DMS 273 treated with DMSO at 0.1 percent for 48 hours (cell line): ENCODE measurements at places on chromosomes 16 and 17.

DNA sequence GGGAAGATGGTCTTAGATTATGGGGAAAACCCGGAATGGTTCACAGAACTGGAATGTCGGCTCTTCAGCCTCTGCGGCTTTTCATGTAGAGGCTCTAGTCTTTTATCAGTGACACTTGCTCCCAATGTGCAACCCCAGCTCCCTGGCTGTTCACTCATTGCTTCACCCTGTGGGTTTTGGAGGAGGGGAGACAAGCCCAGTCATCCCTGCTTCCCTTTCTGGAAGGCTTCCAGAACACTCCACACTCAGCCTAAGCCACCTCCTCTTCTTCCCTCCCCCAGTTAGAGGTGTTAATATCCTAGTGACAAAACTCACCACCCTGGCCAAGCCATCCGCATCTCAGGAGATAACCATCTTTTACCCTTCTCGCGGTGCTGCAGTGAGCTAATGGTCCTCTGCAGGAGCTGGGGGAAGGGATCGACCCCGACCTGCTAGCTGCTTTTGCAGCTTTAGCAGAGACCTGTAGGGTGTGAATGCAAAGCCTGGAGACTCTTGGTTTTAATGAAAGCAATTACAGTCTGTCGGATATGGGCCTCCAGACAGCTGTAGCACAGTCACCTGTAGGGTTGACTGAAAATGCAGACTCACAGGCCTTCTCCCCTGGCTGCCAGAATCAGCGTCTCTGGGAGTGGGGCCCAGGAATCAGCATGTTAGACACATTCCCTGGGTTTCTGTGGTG, 24.3 kb upstream of the LASP1NB start:
- no peak for DNase-seq

DNA sequence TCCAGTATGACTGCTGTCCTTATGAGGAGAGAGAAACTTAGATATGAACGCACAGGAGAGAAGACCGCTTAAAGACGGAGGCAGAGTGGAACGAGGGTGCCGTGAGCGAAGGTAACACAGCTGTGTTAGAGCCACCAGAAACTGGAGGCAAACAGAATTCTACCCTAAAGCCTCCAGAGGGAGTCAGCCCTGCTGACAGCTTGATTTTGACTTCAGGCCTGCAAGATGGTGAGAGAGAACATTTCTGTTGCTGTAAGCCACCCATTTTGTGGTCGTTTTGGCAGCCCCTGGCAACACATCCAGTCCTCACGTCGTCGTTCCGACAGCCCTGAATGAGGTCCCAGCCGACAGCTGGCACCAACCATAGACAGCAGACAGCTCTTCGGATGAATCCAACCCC, 2.8 kb upstream of the SPATA2L start:
- no peak for DNase-seq

DNA sequence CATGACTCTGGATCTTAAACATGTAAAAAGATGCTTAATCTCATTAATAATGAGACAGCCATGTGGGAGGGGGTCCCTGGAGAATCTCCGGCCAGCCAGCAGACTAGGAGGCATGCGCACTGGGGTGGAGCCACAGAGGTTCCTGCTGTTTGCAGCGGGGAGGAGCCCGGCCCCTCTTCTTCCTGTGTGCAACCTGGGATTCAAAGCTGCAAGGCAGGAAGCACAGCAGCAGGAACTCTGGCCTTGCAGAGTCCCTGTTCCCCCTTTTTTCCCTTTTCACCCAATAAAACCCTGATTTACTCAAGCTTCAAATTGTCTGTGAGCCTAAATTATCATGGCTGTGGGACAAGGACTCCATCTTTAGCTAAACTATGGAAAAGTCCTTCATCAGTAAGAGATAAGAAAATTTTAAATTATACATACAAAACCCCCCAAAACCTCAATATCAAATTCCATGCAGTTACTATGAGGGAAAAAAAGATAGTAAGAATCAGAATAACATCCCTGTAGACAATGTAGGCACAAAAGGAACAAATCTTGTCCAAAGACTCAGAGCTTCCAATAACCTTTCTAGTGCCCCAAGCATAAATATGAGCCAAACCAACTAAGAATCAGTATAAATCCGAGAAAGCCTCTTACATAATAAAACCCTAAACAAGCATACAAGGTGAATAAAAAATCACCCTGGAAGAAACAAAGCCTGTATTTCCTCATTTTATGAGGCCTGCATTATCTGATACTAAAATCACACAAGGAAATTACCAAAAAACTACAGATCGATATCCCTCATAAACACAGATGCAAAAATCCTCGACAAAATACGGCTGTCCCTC, 12.1 kb downstream of the CFDP1 start:
- peak; percentile 74 for DNase-seq

DNA sequence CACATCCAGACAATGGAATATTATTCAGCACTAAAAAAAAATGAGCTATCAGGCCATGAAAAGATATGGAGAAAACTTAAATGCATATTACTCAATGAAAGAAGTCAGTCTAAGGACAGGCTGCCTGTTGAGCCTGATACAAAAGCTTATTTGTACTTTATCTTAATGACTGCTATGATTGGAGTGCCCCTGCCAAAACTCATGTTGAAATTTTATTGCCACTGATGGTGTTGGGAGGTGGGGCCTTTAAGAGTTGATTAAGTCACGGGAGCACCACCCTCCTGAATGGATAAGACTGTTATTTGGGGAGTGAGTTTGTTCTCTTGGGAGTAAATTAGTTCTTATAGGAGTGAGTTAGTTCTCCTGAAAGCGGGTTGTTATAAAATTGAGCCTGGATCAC, 9.9 kb downstream of the C17orf67 start:
- DNase-seq = no peak

GRCh38 chr17:46950997-46951621, 27.9 kb downstream of the RPRML start:
- DNase-seq = no peak

DNA sequence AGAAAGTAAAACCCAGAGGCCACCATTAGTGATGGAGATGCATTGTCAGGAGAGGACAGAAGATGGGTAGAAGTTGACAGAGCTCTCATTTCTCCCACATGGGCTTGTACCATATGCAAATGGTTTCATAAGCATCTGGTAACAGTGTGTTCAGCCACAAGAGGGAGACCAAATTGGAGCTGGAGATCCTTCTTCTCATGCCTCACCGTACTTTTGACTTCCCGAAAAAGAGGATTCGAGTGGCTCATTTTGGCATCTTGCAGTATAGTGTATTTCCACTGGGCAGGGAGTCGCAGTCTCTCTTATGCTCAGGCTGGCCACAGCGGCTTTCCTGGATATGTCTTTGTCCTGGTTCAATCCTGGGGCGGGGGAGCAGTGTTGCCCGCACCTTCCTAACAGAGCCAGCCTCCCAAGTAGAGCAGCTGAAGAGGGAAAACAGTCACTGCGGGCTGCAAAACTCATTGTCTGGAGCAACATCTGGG, 23.8 kb downstream of the TBC1D3B start:
- no peak for DNase-seq

DNA sequence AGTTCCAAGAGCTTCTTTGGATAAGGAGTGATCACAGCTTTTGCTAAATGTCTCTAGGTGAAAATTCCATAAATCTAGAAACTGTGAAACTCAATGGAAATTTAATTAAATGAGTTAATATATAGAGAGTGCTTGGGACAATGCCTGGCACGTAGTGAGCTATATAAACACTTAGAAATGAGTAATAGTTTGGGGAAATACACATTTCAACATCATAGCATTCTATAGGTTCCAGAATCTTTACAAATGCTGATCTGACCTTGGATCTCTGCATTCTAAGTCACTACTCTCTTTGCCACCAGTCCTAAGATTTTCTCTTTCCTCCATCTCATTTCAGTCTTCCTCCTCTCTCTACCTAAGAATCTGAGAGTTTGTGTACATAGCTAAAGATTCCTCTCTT, 175.6 kb downstream of the SOX9 start:
- no peak for DNase-seq

- no peak for DNase-seq
Measured at GRCh38 chr17:19333132-19333440, 29.4 kb downstream of the B9D1 start.

DNA sequence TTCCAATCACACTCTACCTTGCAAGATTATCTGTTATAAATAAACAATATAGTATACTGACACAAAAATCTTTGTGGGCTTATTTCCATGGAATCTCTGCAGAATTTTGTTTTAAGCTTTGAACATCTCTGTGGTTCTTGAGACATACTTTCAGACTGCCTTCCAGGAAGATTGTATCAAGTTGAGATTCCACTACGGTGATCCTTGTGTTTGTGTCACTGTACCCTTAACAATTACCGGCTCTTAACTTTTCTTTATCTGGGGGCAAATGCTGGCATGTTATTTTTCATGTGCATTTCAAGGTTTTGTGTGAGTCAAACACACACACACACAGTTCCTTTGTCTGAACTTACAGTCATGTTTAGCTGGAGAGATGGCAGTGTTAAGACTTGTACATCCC, 472.7 kb upstream of the HSBP1 start:
- DNase-seq = no peak

GRCh38 chr16:69873783-69874182, 77.4 kb upstream of the CLEC18A start:
- no peak for DNase-seq

DNA sequence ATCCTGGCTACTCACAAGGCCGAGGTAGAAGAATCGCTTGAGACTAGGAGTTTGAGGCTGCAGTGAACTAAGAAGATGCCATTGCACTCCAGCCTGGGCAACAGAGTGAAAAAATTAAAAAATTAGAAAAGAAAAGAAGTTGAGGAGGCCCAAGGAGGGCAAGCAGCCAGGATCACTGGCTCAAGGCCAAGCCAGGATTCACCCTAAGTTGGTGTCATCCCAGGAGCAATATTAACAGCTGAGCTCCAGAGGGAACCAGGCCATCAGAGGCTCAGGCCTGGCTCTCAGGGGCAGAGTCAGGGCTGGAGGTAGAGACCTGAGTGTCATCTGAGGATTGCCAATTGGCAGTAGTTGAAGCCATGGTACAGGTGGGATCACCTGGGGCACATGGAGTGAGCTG, 20.7 kb downstream of the DRC3 start:
- DNase-seq = no peak

- no peak for DNase-seq
Measured at GRCh38 chr17:13420418-13420826, 181.3 kb downstream of the HS3ST3A1 start.

- DNase-seq = no peak
Measured at GRCh38 chr17:47703191-47703591, 9.2 kb downstream of the TBKBP1 start.

DNA sequence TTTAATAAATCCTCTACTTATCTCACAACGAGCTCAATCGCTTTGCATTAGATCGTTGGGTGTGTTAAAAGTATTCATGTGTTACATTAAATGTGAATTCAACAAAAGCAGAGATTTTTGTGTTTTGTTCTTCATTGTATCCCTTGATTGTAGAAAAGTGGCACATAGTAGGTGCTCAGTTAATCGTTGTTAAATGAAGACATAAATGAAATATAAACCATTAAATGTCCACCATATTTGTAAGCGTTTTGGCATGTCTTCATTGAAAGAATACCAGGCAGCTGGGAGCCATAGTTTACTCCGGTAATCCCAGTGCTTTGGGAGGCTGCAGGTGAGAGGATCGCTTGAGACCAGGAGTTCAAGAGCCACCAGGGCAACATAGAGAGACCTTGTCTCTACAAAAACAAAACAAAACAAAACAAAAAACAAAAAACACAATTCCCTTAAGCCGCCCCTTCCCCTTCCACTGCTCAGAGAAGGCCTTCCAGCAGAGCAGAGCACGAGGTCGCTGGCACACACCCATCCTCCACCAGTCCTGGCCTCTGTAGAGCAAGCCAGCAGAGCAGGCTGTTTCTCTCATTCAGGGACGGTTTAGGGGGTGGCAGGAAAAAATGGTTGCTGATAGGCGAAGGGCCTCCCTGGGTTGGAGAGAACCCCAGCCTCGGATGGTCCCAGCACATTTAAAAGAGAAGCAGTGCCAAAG, 673 bp upstream of the CHD9 start:
- no peak for DNase-seq

DNA sequence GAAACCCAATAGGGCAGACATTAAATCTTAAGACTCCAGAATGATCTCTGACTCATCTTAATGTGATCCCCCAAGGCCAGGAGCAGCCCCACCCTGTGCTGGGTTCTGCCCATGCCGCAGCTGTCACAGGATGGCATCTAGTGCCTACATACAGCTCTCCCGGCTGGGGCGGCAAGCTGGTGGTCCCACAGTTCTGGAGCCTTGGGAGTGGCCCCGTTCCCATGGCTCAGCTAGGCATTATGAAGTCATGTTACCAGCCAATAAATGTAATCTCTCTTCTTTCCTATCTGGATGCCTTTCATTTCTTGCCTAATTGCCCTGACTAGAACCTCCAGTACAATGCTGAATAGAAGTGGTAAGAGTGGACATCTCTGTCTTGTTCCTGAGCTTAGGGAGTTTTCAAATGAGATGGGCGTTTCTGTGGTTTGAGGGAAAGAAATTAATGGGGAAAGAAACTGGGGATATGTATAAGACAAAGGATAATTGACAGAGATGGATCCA, 95.7 kb upstream of the DNAH17 start:
- no peak for DNase-seq

DNA sequence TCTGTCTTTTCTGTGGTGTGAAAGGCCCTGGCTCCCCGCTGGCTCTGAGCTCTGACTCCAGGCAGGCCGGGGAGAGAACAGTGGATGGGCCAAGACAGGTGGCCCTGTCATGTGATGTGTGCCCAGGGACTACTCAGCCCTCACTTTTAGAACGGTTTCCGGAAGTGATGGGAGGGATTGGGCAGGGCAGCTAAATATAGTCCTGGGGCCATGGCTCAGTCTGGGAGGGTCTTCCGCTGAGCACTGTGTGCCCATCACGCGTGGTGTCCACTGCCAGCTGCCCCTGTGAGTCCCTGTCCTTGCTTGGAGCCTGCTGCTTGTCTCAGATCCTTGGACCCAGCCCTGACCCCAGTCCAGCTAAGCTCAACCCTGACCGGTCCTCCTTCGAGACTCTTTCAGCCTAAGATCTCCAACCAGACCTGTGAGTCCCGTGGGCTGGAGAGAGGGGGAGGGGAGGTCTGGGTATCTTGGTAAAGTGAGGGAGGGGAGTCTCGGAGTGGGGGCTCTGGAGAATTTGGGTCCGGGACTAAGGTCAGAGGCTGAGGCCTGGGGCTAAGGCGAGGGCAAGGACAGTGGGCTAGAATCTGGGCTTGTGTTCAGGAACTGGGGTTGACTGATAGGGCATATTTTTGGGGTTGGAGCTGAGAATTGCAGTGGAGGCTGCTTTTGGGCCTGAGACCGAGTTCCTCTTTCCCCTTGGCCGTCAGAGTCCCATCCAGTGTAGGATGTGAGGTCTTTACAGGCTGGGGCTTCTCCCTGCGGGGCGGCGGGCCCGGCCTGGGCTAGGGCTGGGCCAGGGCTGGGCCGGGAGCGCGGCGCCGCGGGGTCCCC, at the start of gene TRIM72:
Gene TRIM72 (plus strand): TSS at position 243 of the 831 bp plus-strand sequence. CDS start 620 bp downstream, outside the sequence.
- DNase-seq = no peak

GRCh38 chr17:76379646-76380376, 4.6 kb upstream of the SPHK1 start:
- DNase-seq = no peak

DNA sequence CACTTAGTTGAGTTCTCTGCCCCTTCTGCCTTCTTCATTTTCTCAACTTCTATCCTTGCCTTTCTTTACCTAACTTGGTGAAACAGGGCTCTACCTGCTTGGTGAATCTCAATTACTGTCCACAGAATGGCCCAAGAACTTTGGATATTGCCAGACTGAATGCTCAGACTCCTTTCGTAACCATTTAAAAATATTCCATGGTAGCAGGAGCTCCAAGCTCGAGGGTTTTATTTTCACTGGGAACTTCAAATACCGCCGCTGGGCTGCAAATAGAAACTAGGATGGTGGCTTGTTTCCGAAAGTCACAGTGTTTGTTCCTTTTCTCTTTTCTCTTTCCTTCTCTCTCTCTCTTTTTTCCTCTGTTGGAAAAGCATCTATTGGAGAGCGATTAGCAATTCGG, 13.2 kb downstream of the TMEM100 start:
- DNase-seq = no peak
